ENCODE measurements at places on chromosomes 7 and 10. TPM values are rescaled to one million over a fixed set of nuclear protein-coding genes. Genes with fewer than 3 reads are reported as not detected.
A peak's percentile ranks its signal among the peaks of the same experiment; 100 is the strongest.

DNA sequence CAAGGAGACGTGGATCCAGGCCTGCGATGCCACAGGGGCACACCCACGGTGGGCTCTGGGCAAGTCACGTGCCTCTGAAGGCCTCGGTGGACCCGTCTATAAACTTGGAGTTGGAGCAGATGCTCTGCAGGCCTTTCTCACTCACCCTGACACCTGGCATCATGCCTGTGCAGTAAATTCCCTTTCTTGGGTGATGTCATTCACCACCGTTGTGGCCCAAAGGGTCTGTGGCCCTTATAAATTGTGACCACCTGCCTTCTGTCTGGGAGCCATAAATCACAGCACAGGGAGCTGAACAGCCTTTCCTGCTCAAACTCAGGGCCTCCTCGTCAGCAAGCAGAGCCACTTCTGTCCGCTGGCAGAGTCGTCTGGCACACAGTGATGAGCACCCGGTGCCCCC, 52.2 kb downstream of the GPAM start:
- DNase-seq: peak; percentile 29

GRCh38 chr7:105454921-105455320, 66.2 kb upstream of the SRPK2 start:
- no peak for DNase-seq

- no peak for DNase-seq
Measured at GRCh38 chr10:126068322-126068721, 172.0 kb downstream of the FANK1 start.

- DNase-seq: no peak
Measured at GRCh38 chr7:22093001-22093400, 147.3 kb upstream of the CDCA7L start.

GRCh38 chr10:12042409-12042796, 206 bp downstream of the UPF2 start:
- DNase-seq: peak; percentile 64

DNA sequence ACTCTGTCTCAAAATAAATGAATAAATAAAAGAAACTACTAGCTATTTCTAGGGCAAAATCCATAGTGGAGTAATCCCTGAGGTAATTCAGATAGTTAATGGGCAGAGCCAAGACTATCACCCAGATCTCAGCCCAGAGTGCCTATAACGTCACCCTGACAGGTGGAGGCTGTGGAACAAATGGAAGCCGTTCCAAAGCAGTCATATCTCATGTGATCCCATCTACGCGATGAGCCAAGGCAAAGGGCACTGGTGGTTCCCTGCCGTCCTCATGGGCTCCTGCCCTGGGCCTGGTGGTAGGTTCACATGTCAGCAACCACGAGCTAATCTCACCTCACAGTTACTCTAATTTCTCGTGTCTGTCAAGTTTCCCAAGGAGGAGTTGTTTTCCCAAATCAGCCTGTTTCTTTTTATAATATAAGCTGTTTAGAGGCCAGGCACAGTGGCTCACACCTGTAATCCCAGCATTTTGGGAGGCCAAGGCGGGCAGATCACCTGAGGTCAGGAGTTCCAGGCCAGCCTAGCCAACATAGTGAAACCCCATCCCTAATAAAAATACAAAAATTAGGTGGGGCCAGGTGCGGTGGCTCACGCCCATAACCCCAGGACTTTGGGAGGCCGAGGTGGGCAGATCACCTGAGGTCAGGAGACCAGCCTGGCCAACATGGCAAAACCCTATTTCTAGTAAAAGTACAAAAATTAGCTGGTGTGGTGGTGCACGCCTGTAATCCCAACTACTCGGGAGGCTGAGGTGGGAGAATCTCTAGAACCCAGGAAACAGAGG, 22.5 kb upstream of the ASCC1 start:
- DNase-seq: no peak

Gene TAS2R41
- total RNA-seq: not detected

Data from ureter (tissue), 1 donor.